ENCODE measurements at places on chromosomes 11 and 22. TPM values are rescaled to one million over a fixed set of nuclear protein-coding genes. Genes with fewer than 3 reads are reported as not detected.

HMOX1 gene
- polyA plus RNA-seq = not detected

SBF1 gene
- polyA plus RNA-seq = 13.2 TPM

GGT1 gene
- polyA plus RNA-seq = 18.1 TPM

TRIM6 gene
- polyA plus RNA-seq = not detected

ABCG4 gene
- not detected for polyA plus RNA-seq

CDHR5 gene
- not detected for polyA plus RNA-seq

PCSK7 gene
- polyA plus RNA-seq = 84.2 TPM

FOLR3 gene
- polyA plus RNA-seq = not detected

RIMBP3C gene
- polyA plus RNA-seq = not detected

PHLDB1 gene
- 0.34 TPM for polyA plus RNA-seq

LTO1 gene
- polyA plus RNA-seq = 13.3 TPM
